ENCODE measurements at places on chromosomes 11 and 22.

DNA sequence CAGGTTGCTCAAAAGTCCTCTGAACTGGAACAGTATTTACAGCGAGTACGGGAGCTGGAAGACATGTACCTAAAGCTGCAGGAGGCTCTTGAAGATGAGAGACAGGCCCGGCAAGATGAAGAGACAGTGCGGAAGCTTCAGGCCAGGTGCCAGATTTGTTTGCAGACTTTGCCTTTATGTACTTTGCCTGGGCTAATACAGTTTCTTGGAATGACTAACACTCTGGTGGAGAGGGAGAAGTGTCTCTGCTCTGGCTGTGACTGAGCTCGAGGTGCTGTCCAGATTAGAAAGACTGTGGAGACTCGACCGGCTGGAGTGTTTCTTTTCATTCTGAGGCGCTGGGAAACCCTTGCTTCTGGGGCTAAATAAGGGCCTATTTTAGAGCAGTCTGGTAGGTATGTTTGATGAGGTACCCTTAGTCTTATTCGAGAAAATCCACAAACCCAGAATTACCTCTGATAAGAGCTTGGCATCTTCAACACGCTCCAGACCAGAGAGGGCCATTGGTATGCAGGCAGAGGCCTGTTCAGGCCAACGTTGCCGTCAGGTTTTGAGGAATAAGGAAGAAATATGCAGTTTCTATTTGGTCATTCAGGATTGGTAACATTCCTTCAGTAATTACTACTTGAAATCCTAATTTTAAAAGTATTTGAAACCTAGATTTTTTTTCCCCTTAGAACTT, 76.5 kb downstream of the SWAP70 start:
- no peak for DNase-seq

GRCh38 chr11:28673691-28674432, 565.7 kb downstream of the METTL15 start:
- no peak for DNase-seq

DNA sequence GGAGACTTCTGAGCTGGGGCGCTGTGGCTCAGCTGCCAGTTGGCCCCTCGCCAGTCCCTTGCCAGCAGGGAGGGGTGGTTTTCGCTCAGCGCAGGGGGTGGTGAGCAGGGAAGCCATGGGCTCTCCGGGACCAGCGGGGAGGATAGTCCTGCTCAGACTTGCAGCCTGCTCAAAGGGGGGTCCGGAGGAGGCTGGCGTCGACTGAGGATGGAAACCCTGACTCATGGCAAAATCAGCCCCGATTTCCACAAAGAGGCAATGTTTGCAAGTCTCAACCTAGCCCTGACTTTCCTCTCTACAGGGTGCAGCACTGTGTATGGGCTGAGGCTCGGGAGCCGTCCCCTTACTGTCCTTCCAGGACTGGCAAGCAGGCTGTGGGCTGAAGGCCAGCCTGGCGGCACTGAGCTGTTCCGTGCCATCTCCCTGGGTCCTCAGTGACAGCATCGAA, 35.1 kb downstream of the FBLN1 start:
- no peak for DNase-seq

DNA sequence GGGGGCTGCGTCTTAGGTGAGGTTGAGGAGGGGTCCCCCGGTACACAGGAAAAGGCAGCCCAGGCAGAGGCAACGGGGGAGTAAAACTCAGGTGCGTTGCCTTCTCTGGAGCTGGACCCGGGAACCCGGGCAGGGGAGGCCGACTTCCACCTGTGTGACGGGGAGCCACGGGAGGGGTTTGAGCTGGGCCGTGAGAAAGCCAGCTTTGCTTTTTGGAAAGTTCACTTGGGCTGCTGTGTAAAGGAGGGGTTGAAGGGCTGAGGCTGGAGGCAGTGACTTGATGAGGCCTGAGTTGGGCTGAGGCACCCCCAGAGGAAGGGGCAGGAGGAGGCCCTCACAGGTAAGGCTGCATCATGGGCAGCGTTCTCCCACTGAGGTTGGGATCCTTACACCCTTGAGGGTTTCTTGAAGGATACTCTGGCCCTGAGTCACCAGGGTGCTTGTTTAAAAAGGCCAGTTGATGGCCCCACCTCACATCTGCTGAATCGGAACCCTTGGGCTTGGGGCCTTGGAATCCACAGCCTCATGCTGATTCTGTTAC, 47.2 kb downstream of the CHRDL2 start:
- DNase-seq: no peak

GRCh38 chr22:48088926-48089536, 1326.6 kb downstream of the TBC1D22A start:
- DNase-seq: no peak

DNA sequence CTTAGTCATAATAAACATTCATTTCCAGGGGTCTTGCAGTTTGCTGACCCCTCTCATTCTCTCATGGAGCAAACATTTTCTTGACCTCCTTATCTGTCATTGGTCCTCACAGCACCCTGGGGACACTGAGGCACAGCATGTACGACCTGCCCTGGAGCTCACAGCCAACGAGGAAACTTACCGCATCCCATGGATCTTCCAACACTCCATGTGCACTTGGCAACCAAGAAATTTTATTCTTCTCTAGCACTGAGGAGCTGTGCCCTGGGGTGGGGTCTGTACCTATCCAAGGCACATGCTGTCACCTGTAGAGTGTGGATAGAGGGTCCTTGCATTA, 69.4 kb upstream of the IGLL5 start:
- no peak for DNase-seq

DNA sequence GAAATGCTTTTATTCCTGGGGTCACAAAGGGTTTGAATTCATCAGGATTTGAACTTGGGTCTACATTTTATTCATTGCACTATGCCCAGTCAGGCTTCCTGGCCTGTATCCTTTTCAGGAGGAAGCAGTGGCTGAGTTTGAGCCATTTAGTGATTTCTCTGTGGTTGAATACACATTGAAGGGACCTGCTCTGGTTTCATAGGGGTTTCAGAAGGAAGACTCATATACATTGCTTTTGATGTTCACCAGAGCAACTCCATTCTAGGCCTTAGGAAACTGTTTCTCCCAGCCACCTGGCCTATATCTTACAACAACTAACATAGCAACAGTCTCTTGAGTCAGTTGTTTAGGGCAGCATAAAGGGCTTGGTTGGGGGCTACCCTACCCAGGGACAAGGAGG, 165.7 kb downstream of the INSC start:
- DNase-seq: no peak

DNA sequence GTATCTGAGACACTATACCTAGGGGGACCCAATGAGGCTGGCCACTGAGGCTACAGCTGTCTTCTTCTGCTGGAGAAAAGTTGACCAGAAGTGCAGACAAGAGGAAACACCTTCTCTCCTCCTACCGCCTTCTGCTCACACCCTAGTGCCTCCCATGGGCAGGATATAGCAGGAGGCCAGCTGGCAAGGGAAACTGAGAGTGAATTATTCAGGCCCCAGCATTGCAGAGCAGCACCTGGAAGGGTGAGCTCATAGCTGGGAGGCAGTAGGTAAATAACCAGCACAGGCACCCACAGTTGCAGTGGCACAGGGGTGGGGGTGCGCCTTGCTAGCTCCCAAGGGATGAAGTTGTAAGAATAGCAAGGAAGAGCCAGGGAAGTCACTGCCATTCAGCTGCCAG, 267.4 kb upstream of the NCAM1 start:
- no peak for DNase-seq

- no peak for DNase-seq
Measured at GRCh38 chr22:36303874-36304273, 50.9 kb downstream of the APOL1 start.
